Right renal pelvis (tissue), 4 donors: ENCODE measurements at places on chromosomes 3 and 15. TPM values are rescaled to one million over a fixed set of nuclear protein-coding genes. Genes with fewer than 3 reads are reported as not detected.

The ECE2 gene
- not detected for polyA plus RNA-seq

The TCTA gene
- 36.9 TPM for polyA plus RNA-seq

The COL8A1 gene
- polyA plus RNA-seq = 4.5 TPM

The CERS3 gene
- 0.08 TPM for polyA plus RNA-seq

The RPSA gene
- polyA plus RNA-seq = 1,469 TPM
